ENCODE measurements at places on chromosomes 2 and 18.
A peak's percentile ranks its signal among the peaks of the same experiment; 100 is the strongest.

GRCh38 chr2:84527137-84528129 is 11.1 kb downstream of the DNAH6 start:
- no peak for DNase-seq

GRCh38 chr18:13450289-13451212 is 232.0 kb downstream of the LDLRAD4 start:
- no peak for DNase-seq

DNA sequence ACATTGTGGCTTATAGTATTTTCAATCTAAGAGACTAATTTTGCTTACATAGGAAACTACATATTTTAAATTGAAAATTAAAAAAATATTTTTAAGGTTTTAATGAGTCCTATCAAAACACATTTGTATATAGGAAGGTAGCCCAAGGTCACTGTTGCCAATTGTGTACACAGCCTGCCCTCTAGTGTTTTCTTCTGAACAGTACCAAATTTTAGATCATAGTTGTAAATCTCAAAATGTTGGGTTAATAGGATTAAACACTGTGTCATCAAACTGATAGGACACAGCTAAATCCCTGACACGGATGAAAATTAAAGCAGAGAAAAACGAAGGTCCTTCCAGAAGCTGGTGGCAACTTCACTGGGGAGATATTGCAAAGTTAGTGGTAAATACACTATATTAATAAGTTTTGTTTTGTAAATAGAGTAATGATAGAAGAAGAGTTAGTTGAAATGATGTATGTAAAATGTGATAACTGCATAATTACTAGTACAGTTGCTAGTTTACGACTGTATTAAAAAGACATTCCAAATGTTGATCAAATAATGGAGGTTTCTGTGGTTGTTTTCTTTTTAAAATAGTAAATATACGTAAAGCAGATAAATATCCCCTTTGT is 19.7 kb downstream of the CLUL1 start:
- DNase-seq = peak; percentile 20

- no peak for DNase-seq
Measured at GRCh38 chr2:63320669-63321068, 267.6 kb downstream of the WDPCP start.

- DNase-seq = no peak
Measured at GRCh38 chr2:127083819-127084503, 23.0 kb downstream of the BIN1 start.

DNA sequence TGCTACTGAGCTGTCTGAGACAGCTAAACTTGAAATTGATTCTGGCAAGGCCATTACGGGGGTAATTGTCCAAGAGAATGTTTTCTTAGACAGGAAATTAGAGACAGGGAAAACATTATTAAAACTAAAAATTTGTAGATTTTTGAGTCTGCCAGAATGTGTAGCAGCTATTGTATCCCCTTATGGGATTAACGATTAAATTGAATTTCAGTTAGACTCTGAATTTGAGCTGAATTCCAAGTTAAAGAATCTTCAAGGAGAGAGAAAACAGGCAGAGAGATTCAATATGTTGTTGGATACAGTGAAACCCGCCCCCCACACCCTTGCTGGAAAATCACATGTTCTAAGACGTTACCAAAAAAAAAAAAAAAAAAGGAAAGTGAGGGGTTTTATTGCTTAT is 32.7 kb upstream of the CCDC68 start:
- no peak for DNase-seq

DNA sequence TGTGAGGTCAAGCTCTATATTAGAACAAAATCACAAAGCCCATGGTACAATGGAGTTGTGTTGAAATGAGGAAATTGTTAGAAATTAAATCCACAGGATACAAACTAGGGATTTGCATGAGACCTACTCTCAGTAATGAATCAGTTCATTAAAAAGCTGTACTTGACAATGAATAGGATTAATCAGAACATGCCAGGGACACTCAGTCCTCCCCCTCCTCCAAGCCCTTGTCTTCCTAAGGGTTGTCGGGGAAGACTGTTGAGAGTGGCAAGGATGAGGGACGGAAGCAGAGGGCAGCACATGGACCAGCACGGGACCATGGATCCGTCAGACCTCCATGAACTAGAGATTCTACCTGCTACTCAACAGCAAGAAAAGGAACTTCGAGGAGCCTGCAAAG is 39.8 kb downstream of the SPRED2 start:
- DNase-seq = no peak

- no peak for DNase-seq
Measured at GRCh38 chr18:49155857-49156256, 205.1 kb upstream of the SMAD7 start.

GRCh38 chr2:45808294-45808800 is 156.9 kb downstream of the PRKCE start:
- no peak for DNase-seq

DNA sequence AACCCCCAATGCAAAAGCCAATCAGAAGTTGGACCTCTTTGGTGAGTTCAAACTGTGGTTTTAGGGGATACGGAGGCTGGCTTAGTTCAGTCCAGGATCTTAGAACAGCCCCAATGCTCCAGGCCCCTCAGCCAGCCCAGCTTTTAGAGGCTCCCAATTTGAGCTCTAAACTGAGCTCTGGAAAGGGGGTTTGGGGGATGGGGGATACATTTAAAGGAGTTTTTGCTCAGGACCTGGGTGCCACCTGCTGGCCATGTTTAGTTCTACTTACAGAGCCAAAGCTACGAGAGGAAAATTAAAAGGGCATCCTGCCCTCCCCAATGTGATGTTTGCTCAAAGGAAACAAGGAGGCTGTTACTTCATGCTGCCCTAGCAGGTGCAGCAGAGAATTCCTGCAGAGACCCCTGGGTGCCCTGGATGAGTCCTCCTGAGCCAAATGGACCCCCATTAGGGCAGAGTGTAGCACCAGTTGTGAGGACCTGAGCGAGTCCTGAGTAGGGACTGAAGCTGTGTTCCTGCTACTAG is 15.9 kb upstream of the TMEM214 start:
- peak; percentile 39 for DNase-seq

DNA sequence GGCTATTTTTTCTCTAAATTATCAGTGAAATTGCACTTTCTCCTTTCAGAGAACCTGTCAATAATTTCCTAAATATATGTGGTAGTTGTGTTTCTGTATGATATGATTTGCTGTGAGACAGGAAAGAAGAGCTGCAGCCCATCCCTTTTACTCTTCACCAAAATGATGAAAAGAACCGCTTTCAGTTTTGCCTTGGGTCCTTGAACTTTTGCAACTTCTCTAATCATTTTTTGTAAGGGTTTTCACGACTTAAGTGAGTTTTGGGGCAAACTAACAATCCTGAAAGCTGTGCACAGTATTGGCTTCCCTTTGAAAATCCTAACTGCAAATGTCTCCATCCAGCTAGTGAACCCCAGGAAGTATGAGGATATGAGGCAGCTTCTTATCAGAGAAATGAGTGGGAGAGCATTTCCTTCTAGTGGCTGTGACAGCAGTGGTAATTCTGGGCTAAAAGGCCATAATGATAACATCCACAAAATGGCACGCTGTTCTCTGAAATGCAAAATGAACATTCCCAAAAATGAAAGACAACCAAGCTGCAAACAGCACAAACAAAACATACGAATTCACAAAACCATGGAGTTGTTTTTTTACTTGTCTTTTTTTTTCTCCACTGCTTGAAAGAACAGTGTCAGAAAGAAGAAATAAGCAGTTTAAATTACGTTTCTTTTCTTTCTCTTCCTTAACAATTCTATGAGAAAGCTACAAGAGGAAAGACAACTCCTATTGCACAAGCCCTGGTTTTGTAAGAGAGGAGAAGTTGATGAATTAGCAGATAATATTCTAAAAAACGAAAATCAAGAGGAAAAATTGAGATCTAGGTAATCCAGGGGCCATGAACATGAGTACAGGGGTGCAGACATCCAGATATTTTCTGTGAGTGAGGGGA is 1291.6 kb upstream of the ZEB2 start:
- DNase-seq = no peak

Measured in CD4-positive, alpha-beta T cell treated with Interleukin-2 at 100 ng/mL for 4 hours (primary cell).